ENCODE measurements at places on chromosomes 3 and 15.

- DNase-seq: no peak
These were observed 140.8 kb downstream of the ADAM10 start for GRCh38 chr15:58608711-58609110.

DNA sequence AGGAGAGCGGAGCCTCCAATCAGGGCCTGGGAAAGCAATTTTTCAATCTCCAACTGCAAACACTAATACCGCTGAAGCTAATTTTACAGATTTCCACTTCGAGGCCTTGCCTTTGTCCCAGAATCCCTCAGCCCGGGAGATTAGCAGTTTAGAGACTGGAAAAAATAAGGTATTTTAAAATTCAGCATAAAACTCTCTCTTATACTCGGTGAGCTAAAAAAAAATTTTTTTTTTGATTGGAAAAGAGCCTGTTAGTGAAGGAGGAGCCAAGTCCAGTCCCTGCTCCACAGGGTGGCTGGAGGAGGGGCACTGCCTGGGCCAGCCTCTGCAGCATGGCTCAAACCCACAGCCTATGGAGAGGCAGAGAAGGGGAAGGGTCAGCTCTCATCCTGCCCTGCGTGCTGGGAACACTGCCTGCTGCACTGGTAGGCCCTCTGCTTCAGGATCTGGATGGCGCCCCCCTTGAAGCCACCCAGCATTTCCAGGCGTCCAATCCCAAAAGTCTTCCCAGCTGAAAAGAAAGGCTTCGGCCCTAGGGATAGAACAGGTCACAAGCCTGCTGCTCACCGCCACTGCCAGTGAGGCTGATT lies 48.9 kb downstream of the CACNA2D2 start:
- no peak for DNase-seq

GRCh38 chr3:155064920-155065319 lies 15.2 kb upstream of the MME start:
- DNase-seq: no peak

- no peak for DNase-seq
These were observed 272.9 kb downstream of the TIGIT start for GRCh38 chr3:114566767-114567166.

GRCh38 chr15:99994849-99995248 lies 261.6 kb upstream of the LYSMD4 start:
- DNase-seq: no peak

- no peak for DNase-seq
These were observed 6.2 kb downstream of the GRK7 start for GRCh38 chr3:141769221-141769894.

DNA sequence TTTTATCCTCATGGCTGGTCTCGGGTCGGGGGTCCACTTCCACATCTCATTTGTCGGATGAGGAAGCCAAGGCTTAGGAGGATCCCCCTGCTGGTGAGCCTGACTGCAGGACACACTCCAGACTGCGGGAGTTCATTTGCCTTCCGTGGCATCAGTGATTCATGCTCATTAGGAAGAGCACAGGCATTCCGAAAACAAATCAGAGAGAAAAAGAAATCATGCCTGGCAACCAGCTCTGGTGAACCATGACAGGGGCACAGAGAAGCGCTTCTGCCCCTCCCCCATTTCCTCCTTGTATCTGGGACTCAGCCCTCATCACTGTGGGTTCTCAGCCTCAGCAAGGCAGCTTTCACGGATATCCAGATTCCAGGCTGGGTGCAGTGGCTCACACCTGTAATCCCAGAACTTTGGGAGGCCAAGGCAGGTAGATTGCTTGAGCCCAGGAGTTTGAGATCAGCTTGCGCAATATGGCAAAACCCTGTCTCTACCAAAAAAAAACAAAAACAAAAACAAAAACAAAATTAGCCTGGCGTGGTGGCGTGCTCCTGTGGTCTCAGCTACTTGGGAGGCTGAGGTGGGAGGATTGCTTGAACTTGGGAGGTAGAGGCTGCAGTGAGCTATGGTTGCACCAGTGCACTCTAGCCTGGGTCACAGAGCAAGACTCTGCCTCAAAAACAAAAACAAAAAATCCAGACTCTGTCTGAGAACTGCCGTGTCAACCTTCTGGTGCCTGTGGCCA lies 28.4 kb downstream of the IRAK2 start:
- DNase-seq: peak; percentile 57

DNA sequence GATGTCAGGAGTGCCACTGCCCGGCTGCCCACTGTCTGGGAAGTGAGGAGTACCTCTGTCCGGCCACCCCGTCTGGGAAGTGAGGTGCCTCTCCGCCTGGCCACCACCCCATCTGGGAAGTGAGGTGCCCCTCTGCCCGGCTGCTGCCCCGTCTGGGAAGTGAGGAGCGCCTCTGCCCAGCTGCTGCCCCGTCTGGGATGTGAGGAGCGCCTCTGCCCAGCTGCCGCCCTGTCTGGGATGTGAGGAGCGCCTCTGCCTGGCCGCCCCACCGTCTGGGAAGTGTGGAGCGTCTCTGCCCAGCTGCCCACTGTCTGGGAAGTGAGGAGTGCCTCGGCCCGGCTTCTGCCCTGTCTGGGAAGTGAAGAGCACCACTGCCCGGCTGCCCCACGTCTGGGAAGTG lies 3.3 kb downstream of the COX17 start:
- no peak for DNase-seq

DNA sequence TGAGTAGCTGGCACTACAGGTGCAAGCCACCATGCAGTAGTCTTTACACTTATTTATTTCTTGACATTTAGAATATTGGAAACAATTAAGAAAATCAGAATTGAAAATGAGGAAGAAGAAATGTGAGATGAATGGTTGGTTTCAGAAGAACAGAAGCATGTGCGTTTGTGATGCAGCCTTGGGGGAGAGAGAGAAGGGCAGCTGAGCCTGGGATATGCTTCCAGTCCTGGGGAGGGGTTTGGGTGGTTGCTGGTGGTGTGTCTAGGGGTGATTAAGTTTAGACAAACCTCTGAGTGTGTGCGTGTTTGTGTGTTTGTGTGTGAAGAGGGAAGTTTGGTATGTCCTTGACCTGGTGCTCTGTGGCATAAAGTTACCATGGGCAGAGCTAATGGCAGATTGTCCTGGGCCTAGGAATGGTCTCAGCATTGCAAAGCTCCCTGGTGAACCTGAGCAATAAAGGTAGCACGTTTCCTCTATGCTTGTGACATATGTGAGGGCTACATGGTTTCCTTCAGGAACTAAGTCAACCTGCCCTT lies 35.6 kb downstream of the CTSH start:
- no peak for DNase-seq

DNA sequence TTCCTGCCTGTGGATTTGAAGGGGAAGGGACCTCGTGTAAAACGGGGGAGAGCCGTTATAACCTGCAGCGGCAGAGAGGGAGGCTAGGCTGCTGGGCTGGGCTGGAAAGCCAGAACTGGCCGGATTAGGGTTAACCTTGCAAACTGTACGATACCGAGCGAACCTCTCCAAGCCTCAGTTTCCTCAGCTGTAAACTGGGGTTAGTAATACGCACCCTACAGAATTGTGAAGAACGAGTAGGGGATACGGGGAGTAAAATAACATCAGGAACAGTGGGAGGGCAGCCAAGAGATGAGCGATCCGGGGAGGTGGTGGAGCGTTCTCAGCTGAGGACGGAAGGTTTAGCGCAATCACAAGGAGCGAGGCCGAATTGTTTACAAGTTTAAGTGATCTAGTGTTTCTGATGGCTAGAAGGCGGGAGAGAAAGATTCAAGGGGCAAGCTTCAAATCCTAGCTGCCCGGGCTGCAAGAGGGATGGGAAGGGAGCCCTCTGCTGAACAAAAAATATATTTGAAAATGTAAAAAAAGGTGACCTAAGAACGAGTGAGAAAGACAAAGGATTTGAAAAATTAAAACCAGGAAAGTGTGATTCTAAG lies 768 bp upstream of the SEMA5B start:
- no peak for DNase-seq
